ENCODE measurements at places on chromosomes 4 and X.

GRCh38 chrX:151393514-151393913 is 3.5 kb upstream of the VMA21 start:
- H3K4me3 ChIP-seq: no peak overlapping the region
- no peaks in the 10 kb centered on the region for H3K27me3 ChIP-seq
- no peaks in the 10 kb centered on the region for H3K36me3 ChIP-seq

DNA sequence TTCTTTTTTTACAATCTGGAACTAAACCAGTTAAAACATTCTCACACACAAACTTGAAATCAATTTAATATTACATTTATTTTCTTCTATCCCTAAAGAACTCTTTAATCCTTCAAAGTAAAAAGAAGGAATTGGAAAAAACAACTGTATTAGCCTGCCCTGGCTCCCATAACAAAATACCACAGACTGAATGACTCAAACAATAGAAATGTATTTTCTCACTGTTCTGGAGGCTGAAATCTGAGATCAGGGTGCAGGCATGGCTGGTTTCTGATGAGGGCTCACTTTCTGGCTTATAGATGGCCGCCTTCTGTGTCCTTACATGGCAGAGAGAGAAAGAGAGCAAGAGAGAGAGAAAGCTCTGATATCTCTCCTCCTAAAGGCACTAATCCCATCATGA is 149.4 kb downstream of the PDGFRA start:
- H3K4me1 ChIP-seq: no peaks in the 10 kb centered on the region
- H3K4me3 ChIP-seq: no peak overlapping the region
- no peak overlapping the region for H3K27ac ChIP-seq
- no peaks in the 10 kb centered on the region for H3K27me3 ChIP-seq

GRCh38 chrX:53114864-53115549 is 21.1 kb downstream of the KANTR start:
- DNase-seq: no peak
- H3K4me1 ChIP-seq: peaks cover 13% of the 10 kb centered on the region
- H3K27ac ChIP-seq: peak overlapping the region; percentile 78

- DNase-seq: no peak
- H3K27me3 ChIP-seq: no peaks in the 10 kb centered on the region
- H3K36me3 ChIP-seq: no peaks in the 10 kb centered on the region
- H3K27ac ChIP-seq: no peak overlapping the region
Measured at GRCh38 chr4:169909897-169910296, 116.3 kb downstream of the MFAP3L start.

DNA sequence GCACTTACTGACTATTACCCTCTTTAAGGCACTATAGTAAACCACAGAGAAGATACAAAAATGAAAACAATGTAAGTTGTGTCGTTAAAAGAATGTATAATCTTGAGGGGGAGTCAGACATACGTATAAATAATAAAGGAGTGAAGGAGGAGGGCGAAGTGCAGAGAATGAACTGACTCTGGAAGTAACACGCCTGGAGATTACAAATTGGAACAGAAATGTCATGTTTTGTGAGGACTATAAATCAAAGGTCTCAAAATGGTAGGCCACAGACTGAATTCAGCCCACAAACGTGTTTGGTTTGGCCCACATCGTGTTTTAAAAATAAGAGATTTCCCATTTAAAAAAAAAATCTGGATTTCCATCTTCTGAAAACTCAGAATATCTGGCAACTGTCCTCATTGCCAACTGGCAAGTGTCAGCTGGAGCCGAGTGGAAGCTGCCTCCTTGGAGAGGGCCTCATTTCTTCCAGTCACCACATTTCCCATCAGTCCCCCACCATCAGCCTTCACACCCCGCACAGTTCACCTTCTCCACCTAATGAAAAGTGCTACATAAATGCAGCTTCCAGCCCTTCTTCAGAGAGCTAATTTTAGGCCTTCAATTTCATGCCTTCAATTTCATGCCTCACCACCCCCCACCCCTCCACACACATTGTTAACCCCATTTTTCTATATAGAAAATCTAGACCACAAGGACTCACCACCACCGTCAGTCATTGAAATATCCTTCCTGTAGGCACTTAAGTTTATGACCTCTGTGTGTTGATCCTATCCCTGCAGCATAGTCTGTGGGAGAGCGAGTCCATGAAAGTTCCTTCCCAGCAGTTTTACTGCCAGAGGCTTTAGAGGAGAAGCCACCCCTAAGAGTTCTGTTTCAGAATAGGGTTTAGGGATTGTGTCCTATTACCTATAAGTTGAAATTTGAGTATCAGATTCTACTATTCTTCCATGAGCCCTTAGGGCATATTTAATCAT is 32.0 kb upstream of the COL25A1 start:
- no peak for DNase-seq
- H3K27me3 ChIP-seq: no peaks in the 10 kb centered on the region
- no peaks in the 10 kb centered on the region for H3K36me3 ChIP-seq

- H3K4me1 ChIP-seq: peaks cover 10% of the 10 kb centered on the region
- no peak overlapping the region for H3K27ac ChIP-seq
- H3K36me3 ChIP-seq: no peaks in the 10 kb centered on the region
- H3K27me3 ChIP-seq: no peaks in the 10 kb centered on the region
- DNase-seq: no peak
Measured at GRCh38 chr4:169311643-169312365, 41.0 kb upstream of the SH3RF1 start.

GRCh38 chrX:71181558-71181909 is 36.9 kb downstream of the NLGN3 start:
- no peaks in the 10 kb centered on the region for H3K36me3 ChIP-seq
- H3K4me1 ChIP-seq: peaks cover 5% of the 10 kb centered on the region
- no peak for DNase-seq

GRCh38 chr4:74653331-74654229 is 140.7 kb downstream of the BTC start:
- H3K4me1 ChIP-seq: no peaks in the 10 kb centered on the region
- no peak overlapping the region for H3K4me3 ChIP-seq
- DNase-seq: no peak
- no peak overlapping the region for H3K27ac ChIP-seq
- no peaks in the 10 kb centered on the region for H3K36me3 ChIP-seq

- H3K4me1 ChIP-seq: peaks cover 12% of the 10 kb centered on the region
- no peak overlapping the region for H3K4me3 ChIP-seq
- no peak overlapping the region for H3K27ac ChIP-seq
- no peaks in the 10 kb centered on the region for H3K36me3 ChIP-seq
- H3K27me3 ChIP-seq: no peaks in the 10 kb centered on the region
Measured at GRCh38 chrX:47562615-47563243, 1.7 kb downstream of the ARAF start.

GRCh38 chrX:21666679-21667078 is 8.5 kb upstream of the KLHL34 start:
- no peaks in the 10 kb centered on the region for H3K36me3 ChIP-seq
- H3K4me3 ChIP-seq: no peak overlapping the region
- no peaks in the 10 kb centered on the region for H3K4me1 ChIP-seq
- no peak for DNase-seq
- H3K27me3 ChIP-seq: no peaks in the 10 kb centered on the region

Measured in sigmoid colon (tissue), 7 donors.